ENCODE measurements at places on chromosomes 4 and X.
A peak's percentile ranks its signal among the peaks of the same experiment; 100 is the strongest.

DNA sequence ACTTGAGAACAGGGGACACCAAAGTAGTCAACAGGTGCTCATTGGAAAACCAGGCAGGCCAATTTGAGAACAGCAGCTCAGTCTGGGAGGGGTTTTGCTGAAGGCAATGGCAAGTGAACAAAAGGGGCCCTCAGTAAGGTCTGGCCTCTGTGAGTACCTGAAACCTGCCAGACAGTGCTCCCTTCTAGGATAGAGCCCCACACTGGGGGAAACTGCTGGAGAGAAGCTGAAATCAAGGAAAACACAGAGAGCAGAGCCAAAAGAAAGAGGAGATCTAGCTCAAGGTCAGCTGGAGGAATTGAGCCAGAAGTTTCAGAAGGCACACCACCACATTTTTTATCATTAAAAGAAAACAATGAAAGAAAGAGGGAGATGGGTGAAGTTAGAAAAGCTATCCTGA, 28.2 kb downstream of the PNMA6E start:
- no peak for DNase-seq

DNA sequence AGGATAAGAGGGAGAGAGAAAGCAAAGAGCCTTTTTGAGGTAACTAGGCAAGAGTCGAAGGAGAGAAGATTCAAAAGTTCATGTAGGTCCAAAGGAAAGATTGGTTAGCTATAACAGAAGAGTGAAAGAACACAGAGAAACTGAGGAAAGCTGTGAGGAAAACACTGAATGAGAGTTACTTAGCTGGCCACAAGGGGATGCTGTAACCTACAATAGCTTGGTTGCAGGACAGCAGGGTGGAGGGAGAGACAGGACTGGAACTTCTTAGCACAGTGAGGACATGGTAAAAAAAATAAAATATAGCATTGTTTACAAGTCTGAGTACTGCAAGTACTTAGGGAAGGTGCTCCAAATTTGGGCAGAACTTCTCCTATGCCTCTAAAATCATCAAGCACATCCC, 48.3 kb downstream of the RAI2 start:
- no peak for DNase-seq

DNA sequence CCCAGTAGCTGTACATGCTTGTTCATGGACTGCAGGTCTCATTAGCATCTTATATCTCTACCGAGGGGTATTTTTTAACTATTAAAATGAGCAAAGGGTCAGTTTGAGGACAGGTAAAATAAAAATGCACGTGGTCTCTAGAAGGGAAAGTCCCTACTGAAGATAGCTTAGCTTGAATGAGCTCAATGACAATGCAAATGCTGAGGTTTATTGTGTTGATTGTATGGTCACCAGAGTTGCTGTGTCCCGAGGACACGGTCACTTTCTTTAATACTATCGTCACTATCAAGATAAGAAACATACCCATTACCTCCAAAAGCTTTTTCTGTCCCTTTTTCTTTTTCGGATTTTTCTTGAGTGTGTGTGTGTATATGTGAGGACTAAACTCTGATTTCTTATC, 250.5 kb upstream of the PRKX start:
- DNase-seq = no peak

- no peak for DNase-seq
These were observed 462.7 kb upstream of the RPS6KA3 start for GRCh38 chrX:20729416-20729815.

GRCh38 chrX:136684120-136684519, 36.2 kb downstream of the CD40LG start:
- no peak for DNase-seq

GRCh38 chr4:139607502-139608060, 51.6 kb upstream of the SETD7 start:
- DNase-seq = no peak

DNA sequence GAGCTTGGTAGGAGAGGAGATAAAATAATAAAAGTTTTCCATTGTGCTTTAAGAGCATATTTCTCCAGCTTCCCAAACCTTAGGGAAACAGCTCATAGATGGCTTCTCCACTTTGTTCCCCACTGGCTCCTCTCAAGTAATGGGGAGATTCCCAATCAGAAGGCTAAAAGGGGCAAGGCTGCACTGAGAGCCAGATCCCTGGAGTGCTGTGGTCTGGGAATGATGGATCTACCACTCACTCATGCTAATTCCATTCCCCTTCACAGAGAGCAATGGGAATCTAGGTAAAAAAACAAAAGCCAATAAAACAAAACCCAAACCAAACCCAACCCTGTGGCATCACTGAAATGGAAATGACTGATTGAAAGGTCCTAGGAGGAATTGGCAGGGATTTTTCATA, 219.7 kb upstream of the MBNL3 start:
- DNase-seq = no peak

GRCh38 chrX:132858018-132858417, 100.4 kb downstream of the HS6ST2 start:
- DNase-seq = no peak

- no peak for DNase-seq
These were observed 89.5 kb downstream of the PTTG2 start for GRCh38 chr4:38049545-38050170.

GRCh38 chr4:127783026-127783769, 1.1 kb downstream of the HSPA4L start:
- DNase-seq = no peak

DNA sequence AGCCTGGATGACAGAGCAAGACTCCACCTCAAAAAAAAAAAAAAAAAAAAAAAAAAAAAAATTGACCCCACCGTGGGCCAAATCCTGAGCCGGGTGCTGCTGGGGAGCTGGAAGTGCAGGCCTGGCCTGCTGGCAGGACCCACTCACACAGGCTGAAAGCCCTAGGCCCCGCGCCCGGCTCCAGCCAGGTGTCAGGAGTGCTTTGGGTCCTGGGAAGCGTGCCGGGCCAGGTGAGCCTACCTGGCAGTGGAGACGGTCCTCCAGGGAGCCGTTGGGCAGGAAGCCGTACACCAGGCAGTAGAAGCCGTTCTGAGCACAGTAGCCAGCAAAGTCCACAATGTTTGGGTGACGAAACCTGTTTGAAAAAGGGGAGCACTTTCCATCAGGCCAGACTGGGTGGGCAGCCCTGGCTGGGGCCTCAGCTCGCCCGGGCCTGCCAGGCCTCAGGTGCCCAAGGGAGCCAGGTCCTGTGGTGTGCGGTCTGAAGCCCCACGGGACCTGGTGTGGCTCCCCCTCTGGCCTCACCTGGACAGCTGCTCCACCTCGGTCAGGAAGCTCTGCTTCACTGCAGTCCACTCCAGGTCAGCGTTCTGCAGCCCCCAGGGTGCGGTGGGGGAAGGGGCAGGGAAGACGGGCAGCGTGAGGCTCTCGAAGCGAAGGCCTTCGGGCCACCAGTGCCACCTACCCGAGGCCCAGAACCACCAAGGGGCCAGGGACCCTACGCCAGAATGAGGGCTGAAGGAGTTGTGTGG, 1.8 kb downstream of the IRAK1 start:
- DNase-seq = no peak

- no peak for DNase-seq
These were observed 50.4 kb upstream of the KDR start for GRCh38 chr4:55175779-55176231.

- DNase-seq = no peak
These were observed 124.3 kb downstream of the MAPK10 start for GRCh38 chr4:86235549-86235948.

DNA sequence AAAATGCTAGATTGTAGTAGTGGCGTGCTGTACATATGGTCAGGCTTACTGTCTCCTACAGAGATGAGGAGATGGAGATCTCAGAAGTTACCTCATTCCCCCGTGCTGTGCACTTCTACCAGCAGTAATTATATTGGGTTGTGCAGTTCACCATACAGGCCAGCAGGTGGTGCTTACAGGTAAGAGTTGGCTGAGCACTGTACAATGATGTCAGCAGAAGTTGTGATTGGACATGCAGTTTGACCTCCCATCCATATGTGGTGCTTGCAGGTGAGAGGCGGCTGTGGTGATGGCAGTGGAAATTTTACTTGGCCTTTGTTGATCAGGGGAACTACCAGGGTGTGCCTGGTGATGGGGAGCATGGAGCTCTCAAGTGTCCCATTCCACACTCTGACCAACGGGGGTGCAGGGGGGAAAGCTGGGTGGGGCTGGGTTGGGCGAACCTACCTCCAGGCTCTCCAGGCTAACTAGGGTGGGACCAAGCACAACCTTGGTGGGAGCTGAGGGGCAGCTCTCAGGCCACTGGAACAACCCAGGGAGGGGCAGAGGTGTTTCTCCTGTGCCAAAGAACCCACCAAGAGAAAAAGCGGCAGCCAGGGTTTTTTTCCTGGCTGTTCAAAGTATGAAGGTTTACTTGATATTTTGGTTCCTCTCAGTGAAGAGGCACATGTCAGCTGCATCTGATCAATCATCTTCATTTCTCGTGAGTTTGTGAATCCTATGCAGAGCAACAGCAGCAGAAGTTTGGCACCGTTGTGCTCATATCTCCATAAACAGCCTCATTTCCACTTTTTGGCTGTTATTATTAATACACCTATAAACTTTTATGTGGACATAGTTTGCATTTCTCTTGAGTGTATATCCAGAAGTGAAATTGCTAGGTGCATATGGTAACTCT, 73.8 kb upstream of the FREM3 start:
- peak; percentile 18 for DNase-seq

DNA sequence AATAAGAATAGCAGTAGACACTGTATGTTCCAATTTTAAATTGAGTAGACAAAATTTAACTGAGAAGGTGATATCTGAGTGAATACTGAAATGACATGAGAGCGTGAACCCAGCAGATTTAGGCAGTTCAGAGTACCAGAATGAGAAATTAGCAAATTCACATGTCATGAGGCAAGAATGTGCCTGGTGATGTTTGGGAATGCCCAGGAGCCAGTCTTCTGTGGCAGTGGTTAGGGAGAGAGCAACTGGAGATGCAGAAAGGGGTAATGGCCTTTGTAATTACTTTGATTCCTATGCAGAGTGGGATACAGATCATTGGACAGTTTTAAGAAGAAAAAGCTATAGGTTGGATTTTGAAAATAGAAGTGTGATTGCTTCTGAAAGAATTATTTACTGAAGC, 621.9 kb downstream of the TECRL start:
- DNase-seq = no peak

GRCh38 chr4:62235911-62236310, 1035.8 kb downstream of the ADGRL3 start:
- DNase-seq = no peak

DNA sequence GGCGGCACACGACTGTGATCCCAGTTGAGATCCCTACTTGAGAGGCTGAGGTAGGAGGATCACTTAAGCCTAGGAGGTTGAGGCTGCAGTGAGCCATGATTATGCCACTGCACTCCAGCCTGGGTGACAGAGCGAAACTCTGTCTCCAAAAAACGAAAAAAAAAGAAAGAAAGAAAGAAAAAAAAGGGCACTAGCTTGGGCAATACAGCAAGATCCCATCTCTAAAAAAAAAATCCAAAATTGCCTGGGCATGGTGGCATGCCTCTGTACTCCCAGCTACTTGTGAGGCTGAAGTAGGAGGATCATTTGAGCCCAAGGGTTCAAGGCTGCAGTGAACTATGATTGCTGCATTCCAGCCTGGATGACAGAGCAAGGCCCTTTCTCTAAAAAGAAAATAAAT, 10.7 kb upstream of the KLHL15 start:
- no peak for DNase-seq

- DNase-seq = no peak
These were observed 611.2 kb downstream of the PPP4R3C start for GRCh38 chrX:26851981-26852380.

DNA sequence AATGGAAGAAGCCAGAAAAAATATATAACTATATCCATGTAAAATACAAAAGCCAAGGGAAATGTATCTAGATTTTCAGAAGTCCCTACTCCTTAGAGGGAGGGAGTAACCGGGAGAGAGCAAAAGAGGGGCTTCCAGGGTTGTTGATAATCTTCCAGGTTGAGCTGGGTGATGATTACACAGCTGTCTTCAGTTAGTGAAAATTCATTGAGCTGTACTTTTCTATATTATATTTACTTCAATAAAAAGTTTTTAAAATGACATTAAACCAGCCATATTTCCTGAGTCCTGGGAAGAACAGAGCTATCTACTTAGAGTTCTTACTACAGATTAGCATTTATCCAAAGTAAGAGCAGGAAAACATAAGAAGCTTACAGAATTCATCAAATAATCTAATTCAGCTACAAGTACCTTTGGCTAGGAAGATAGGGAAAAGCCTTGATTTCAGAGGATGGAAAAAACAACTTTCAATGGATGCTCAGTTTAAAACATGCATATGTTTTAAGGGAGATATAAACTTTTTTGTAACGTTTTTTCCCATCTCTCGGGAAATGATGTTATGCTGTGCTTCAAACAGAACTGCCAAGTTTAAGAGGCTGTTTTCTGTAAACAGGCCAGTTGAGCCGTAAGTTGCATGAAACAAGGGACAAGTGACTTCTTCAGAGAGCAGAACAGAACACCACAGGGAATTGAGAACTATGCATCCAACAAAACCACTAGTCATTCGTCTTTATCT, 204.6 kb downstream of the SCFD2 start:
- DNase-seq = no peak

GRCh38 chrX:131068945-131069719, 11.0 kb downstream of the ARHGAP36 start:
- DNase-seq = no peak

GRCh38 chr4:152112887-152113286, 352.1 kb upstream of the GATB start:
- DNase-seq = no peak

- DNase-seq = no peak
These were observed 396.8 kb downstream of the PACRGL start for GRCh38 chr4:21097026-21097425.

DNA sequence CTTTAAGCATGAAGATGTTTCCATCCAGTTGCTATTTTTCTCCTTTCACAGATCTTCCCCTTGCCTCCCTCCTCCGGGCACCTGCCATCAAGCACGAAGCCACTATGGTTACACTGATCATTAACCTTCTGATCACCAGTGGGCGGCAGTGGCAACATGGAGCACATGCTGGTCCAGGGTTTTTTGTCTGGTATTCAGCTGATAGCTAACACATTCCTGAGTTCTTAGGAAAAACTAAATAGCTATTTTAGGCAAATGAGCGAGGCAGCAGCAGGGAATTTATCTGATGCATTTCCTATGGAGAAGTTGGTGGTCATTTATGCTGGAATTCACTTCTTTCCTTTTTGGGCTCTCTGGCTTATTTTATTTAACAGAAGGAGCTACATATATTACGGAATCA, 22.9 kb downstream of the SHISA3 start:
- DNase-seq = no peak

- DNase-seq = no peak
These were observed 241.4 kb upstream of the ANXA3 start for GRCh38 chr4:78310007-78310739.

All from stimulated activated CD8-positive, alpha-beta memory T cell treated with anti-CD3 and anti-CD28 coated beads, Interleukin-15, amount 100 ng/mL, for 4 hours (primary cell).